ENCODE measurements at places on chromosomes 16 and 17. TPM values are rescaled to one million over a fixed set of nuclear protein-coding genes. Genes with fewer than 3 reads are reported as not detected.
A peak's percentile ranks its signal among the peaks of the same experiment; 100 is the strongest.

NARF gene
- 45.9 TPM for total RNA-seq

TEKT5 gene
- total RNA-seq, result 0.29 TPM

NUTF2 gene
- 80.7 TPM for total RNA-seq

TSC2 gene
- total RNA-seq, result 146 TPM

GRCh38 chr16:26816885-26817571 is 249.7 kb upstream of the C16orf82 start:
- no peak for DNase-seq

DNA sequence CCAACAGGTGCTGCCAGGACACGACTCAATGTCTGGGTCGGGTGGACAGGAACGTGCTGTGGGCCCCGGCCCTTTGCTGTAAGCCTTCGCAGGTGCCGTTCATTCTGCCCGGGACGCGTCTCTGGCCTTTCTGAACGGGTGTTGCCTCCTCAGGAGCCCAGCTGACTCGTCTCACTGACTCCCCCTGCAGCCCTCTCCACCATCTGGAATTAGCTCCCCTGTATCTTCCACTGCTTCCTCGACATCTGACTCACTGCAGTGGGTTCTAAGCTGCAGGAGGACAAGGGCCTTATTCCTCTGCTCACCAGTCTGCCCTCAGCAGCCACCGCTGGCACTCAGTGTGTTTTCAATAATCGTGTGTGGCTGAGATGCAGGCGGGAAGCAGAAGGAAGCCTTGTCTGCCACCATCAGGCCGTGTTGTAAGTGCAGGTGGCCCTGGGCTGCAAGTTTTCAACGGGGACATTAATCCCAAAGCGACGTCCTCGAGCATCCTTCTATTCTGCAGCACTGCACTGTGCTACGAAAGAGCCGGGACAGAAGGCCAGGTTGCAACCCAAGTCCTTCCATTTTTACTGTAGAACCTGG is 256.2 kb downstream of the FOXL1 start:
- DNase-seq, result peak; percentile 47

DNA sequence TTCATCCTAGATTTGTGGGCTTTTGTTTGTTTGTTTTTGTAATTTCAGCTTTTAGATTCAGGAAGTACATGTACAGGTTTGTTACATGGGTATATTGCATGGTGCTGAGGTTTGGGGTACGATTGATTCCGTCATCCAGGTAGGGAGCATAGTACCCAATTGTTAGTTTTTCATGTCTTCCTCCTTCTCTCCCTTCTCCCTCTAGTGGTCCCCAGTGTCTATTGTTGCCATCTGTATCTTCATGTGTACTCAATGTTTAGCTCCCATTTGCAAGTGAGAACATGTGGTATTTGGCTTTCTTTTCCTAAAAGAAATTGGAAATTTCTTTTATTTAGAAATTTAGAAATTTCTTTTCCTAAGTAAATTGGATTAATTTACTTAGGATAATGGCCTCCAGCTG is 37.1 kb upstream of the BCAS3 start:
- DNase-seq, result no peak

DNA sequence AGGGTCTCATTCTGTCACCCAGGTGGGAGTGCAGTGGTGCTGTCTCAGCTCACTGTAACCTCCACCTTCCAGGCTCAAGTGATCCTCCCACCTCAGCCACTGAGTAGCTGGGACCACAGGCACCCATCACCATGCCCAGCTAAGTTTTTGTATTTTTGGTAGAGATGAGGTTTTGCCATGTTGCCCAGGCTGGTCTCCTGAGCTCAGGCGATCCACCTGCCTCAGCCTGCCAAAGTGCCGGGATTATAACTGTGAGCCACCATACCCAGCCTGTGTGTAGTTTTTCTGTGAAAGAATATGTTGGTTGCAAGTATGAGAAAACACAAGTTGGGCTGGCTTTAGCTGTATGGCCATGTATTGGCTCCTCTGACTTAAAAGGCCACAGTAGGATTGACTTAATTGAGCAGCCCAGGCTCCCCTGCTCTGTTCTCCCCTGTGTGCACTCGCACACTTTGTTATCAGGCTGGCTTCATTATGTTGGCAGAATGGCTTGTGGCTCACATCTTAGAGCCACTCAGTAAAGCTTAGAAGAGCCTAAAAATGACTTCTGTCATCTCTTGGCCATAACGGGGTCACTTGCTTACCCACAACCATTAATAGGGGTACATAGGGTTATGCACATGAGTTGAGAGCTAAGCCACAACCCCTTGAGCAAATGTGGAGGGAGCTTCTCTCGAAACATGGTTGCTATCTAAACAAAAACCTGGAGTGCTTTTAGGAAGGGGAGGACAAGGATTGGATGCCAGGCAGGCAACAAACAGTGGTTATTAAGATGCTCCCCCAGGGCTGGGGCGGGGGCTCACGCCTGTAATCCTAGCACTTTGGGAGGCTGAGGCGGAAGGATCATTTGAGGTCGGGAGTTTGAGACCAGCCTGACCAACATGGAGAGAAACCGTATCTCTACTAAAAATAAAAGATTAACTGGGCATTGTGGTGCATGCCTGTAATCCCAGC is 6.1 kb downstream of the HAPSTR1 start:
- DNase-seq, result no peak

DNA sequence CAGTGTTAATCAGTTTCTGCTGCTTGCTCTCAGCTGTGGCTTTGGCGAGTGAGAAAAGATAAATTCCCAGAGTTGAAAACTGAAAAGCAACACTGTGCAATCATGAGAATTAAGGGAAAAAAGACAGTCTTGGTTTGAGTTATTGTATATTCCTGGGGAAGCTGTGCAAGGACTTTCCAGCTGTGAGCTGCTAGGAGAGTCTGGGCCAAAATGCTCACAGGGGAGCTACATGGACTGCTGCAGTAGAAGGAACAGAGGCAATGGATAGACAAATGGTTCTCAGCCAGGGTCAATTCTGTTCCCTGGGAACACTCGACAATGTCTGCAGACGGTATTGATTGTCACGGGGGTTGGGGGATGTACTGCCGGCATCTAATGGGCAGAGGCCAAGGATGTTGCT is 102.0 kb upstream of the ADAMTS18 start:
- no peak for DNase-seq

- peak; percentile 93 for DNase-seq
These were observed at the start of gene P3H4 for GRCh38 chr17:41811549-41812380. Gene P3H4 (minus strand): TSS chr17:41811949. CDS start chr17:41811915, 34 bp downstream.

FMNL1 gene
- total RNA-seq, result 51.7 TPM

GRCh38 chr17:44688200-44688599 is 1.4 kb downstream of the CCDC43 start:
- DNase-seq, result no peak

CHD9NB gene
- total RNA-seq, result 0.88 TPM

DNA sequence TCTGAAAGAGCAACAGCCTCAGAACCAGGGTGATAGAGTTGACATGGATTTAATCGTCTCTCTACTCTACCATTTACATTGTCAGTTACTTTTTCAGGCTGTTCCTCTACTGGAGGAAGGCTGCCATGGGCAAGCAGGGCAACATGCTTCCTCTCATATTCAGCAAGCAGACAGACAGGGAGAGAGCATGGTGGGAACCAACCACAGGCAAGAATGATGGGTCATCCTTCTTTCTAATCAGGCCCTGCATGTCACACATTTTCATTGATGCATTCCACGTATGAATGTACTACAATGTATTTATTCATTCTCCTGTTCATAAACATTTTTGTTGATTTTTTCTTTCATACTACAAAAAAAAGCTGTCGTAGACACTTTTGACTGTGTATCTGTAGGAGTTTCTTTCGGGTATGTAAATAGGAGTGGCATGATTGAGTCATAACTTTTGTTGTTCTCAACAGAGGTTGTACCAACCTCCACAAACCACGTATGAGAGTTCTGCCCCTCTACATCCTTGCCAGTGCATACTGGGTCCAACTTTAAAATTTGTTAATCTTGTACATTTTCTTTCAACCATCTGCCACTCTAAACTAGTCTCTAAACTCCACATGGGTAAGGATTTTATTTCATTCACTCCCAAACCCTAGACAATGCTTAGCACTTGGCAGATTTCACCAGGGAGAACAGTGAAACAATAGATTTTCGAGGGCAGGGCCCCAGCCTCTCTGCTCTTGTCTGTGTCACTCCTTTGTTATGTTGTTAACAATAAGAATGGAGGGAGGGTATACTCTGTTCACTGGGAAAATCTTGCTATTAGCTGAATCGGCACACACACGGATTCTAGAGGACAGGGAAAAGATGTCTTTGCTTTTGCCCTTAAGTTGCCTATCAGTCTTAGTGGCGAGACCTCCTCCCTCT is 58.7 kb downstream of the CMC2 start:
- DNase-seq, result no peak

- DNase-seq, result no peak
These were observed 50.6 kb downstream of the PLD6 start for GRCh38 chr17:17155568-17155967.

CCT6B gene
- 1.9 TPM for total RNA-seq

- DNase-seq, result peak; percentile 67
These were observed 10.3 kb downstream of the HIC1 start for GRCh38 chr17:2064980-2065785.

IKZF3 gene
- 2.8 TPM for total RNA-seq

DNA sequence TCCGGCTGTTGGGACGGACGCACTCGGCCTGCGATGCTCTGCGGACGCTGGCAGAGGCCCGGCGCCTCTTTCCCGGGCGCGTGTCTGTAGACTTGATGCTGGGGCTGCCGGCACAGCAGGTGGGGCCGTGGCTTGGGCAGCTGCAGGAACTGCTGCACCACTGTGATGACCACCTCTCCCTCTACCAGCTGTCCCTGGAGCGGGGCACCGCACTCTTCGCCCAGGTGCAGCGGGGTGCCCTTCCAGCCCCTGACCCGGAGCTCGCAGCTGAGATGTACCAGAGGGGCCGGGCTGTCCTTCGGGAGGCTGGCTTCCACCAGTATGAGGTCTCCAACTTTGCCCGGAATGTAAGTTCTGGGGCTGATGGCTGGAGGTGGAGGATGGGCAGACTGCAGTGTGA is 3.5 kb downstream of the RSAD1 start:
- DNase-seq, result peak; percentile 76

TBC1D3B gene
- 5.0 TPM for total RNA-seq

GRCh38 chr16:85345129-85345639 is 232.9 kb upstream of the CIBAR2 start:
- no peak for DNase-seq

GRCh38 chr17:11589716-11590115 is 8.6 kb upstream of the DNAH9 start:
- DNase-seq, result no peak

P2RX1 gene
- 4.7 TPM for total RNA-seq

DNA sequence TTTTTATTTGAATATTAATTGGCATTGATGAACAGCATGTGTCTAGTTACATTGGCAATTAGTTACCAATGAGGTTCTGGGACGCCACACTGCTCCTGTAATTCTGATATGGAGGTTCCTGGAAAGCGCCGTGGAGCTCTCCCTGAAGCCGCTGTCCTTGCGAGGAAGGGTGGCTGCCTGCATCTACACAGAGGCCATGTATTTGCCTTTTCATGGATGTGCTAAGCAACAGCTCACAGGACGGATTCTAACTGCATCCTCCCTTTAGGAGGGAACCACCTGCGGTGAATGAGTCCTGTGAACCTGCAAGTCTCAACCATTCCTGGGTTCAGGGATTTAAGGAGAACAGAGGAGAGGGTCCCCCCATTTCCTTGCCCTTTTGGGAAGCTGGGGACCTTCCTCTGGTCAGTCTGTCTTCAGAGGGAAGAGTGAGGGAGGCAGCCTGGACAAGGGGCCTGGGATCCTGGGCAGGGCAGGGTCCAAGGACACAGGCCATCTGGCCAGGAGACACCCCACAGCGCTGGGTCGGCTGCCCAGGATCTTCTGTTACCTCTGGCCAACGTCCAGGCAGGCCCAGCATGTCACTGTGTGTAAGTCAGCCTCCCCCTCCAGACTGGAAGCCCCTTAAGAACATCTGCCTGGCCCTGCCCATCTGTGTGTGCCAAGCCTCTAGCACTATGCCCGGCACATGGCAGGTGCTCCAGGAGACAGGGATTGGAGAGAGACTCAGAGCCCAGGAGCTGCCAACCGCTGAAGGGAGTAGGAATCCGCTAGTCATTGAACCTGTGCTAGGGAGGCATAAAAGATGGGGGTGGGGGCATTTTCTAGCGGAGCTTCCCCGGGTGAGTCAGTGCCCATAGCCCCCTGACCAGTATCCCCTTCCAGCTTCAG is 314.1 kb upstream of the TNRC6C start:
- peak; percentile 45 for DNase-seq

MYCBPAP gene
- 1.3 TPM for total RNA-seq

DNA sequence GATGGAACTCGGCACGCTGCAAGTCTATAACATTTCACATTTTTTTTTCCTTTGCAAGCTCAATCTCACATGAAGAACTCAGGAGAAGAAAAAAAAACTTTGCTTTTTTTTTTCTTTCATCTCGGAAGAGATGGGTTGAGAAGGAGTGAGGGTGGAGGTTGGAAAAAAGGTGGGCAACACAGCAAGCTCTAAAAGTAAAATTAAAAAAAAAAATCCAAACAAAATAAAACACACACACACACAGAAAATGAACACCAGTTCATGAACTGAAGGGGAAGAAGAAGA is 2.5 kb downstream of the MAF start:
- no peak for DNase-seq

GRCh38 chr17:32206861-32207260 is 58.8 kb upstream of the RHBDL3 start:
- DNase-seq, result no peak

DNA sequence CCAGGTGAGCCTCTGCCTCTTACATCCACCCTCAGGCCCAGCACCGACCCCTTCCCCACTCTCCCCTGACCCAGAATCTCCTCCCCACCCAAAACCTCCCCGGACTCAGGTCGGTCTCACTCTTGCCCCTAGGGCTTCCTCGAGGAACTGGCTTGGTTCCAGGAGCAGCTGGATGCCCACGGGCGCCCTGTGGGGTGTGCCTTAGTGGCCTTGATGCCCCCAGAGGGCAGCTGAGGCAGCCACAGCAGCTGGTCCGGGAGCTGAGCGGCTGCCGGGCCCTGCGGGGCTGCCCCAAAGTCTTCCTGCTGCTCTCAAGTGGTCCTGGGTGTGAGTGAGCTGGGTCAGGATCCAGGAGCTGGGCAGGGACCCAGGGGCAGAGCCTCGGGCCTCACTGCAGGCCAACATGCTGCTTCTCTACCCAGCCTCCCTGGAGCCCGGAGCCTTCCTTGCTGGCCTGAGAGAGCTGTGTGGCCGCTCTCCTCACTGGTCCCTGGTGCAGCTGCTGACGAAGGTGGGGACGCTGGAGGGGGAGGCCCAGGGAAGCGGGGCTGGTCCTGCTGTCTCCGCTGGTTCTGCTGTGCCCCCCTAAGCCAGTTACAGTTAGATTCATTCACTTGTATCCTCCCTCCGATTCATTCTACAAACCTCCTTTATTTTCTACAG is 9.6 kb downstream of the ZNF213 start:
- peak; percentile 30 for DNase-seq

DNA sequence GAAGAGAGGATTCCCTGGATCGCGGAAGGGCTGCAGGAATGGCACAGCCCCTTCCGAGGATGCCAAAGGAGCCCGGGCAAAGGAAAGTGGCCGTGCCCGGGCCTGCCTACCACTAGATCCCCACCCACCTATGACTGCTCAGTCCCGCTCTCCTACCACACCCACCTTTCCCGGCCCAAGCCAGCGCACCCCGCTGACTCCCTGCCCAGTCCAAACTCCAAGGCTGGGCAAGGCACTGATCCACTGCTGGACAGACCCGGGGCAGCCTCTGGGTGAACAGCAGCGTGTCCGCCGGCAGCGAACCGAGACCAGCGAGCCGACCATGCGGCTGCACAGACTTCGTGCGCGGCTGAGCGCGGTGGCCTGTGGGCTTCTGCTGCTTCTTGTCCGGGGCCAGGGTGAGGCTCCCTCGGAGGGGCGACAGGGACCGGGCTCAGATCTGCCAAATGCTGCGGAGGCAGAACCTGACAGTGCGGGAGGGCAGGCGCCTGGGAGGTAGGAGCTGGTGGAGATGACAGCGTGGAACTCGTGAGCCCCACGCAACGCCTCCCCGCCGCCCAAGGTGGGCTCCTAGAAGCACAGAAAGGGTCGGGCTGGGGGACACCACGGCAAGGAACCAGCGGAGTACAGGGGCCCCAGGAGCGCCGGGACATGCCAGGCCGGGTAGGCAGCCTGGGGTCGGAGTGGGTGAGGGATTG is at the start of gene CES2:
TSS of gene CES2 (plus strand) at position 203 of the 698 bp plus-strand sequence. CDS start at position 323, 120 bp downstream.
- peak; percentile 80 for DNase-seq
